ENCODE measurements at places on chromosomes 5 and 9.

DNA sequence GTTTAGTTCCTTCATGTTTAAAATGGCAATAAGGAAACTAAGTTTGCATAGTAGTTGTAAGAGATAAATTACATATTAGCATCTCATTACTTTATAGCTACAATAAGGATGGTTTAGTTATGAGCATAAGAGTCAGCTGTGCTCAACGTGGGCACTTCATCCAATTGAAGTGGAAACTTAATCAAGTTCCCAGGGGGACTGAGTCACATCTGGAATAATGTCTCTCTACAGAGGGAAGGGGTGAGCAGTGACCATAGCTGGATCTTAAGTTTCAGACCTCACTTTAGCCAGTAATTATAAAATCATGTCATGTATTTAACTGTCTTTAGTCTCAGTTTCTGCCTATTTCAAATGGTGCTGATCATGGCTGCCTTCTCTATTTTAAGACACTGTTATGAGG, 36.8 kb upstream of the FAM240B start:
- no peak for DNase-seq

GRCh38 chr5:32319392-32319791, 6.7 kb upstream of the MTMR12 start:
- DNase-seq, result no peak

- DNase-seq, result no peak
Measured at GRCh38 chr5:32767948-32768467, 56.9 kb downstream of the NPR3 start.

- DNase-seq, result no peak
Measured at GRCh38 chr9:13023498-13023897, 248.7 kb downstream of the LURAP1L start.

DNA sequence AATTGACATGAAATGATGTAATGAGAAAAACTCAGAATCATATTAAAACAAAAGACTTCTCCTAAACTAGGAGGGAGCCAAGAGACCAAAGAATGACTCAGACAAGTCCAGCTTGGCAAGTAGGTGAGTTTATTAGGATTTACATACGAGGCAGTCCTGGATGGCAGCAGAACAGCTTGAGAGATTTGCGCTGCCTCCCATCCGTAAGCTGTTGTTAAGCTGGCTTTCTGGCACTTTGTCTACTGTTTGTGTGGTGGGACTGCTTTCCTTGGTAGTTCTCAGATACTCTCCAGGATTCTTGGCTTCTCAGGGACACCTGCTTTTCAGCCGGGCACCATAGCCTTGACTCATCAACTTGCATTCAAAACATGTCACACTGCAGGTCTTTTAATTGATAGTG, 57.6 kb downstream of the COX7C start:
- DNase-seq, result no peak

DNA sequence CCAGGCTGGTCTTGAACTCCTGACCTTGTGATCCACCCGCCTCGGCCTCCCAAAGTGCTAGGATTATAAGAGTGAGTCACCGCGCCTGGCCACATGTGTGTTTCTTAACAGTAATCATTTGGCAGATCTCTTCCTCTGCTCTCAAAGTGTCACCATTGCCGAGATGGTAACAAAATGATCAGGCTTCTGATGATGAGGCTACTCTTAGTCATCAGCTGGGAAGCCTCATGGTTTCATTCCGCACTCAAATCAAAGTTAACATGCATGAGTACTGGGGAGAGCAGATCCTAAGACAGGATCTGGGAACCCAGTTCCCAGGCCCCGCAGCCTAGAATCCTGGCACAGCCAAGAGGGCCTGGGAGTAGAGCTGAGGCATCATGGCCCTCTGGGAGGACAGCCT, 27.4 kb downstream of the BARHL1 start:
- no peak for DNase-seq

DNA sequence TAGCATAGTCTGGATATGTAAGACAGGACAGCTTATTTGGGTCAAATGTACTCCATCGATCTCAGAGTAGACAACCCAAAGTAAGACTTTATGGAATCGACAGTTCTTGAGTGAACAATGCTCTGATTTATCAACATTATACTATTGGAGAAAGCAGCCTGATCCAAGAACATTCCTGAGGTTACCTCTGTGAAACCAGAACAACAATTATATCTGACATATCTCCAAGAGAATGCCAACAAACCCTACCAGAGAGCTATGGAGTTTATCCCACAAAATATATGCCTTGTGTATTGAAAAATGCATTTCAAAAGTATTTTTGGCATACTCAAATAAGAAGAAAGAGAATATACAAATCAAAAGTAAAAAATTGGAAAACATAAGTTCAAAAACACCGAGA, 1985.9 kb downstream of the EFNA5 start:
- DNase-seq, result no peak

DNA sequence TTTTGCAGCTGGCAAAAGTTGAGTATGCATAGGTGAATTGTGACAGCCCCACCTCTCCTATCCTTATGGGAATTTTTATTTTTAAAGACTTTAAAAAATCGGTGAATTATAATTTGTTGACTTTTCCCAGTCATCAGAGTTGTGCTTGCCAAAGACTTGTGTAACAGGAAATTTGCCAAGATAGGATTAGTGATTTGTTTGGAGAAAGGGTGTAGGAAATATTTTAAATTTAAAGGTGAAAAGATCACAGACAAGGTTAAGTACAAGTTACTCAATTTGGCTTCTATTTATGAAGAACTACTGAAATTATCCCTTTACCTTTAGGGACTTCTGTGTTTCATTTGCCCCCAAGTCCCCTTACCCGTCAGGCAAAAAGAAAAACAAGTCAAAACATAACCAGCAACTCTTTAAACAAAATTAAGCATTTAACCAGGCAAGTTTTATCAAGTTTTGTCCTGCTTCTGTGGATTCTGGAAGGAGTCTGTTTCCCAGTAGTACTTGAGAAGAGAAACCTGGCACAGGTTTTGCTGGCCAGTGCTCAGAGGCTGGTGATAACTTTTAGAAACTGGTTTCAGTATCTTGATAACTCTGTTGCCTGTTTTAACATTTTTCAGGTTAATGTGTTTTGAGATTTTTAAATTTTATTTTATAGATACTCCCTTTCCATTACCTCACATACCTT, 285.4 kb downstream of the MAST4 start:
- DNase-seq, result no peak

- no peak for DNase-seq
Measured at GRCh38 chr9:21624675-21625644, 142.8 kb upstream of the IFNE start.

DNA sequence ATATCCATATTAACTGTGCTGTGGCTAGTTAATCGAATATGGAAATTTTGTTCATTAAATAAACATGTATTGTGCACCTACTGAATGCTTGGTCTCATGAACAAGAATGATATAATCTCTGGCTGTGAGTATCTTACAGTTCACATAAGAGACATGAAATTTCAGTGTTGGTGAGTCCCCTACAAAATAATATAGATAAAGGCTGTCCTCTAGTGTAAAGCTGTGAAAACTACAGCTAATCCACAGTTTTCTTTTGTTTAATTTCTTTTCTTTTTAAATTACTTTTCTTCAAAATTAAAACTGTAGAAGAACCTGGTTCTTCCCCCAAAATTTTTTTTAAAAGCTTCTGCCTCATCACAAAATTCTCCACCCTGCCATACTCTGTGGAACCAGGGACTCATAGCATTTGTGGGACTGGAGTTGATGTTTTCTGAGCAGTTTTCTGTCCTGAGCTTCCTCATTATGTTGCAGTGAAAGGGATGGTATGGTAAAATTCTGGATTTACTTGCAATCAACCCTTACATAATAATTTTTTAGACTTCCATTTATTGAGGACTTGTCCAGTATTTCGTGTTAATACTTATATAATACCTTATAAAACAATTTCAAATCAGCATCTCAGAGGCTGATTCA, 135.0 kb downstream of the STK32A start:
- no peak for DNase-seq

- DNase-seq, result no peak
Measured at GRCh38 chr9:71352837-71353236, 231.4 kb upstream of the TRPM3 start.

DNA sequence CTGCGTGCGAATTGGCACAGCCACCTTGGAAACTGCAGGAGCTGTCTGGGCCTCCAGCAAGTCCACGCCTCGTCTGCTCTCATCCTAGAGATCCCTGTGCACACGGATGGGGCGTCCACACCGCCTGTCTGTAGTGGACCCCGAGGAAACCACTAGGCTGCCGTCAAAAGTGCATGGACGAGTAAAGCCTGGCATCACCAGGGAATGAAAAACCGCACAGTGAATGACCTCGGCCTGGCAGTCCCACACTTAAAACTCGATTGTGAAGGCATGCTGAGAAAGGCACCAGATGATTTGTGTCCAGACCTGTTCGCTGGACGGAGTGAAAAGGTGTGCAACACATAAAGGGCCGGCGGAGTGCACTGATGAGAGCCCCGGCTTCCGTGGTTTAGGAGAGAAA, 50.8 kb downstream of the MRPL36 start:
- no peak for DNase-seq

DNA sequence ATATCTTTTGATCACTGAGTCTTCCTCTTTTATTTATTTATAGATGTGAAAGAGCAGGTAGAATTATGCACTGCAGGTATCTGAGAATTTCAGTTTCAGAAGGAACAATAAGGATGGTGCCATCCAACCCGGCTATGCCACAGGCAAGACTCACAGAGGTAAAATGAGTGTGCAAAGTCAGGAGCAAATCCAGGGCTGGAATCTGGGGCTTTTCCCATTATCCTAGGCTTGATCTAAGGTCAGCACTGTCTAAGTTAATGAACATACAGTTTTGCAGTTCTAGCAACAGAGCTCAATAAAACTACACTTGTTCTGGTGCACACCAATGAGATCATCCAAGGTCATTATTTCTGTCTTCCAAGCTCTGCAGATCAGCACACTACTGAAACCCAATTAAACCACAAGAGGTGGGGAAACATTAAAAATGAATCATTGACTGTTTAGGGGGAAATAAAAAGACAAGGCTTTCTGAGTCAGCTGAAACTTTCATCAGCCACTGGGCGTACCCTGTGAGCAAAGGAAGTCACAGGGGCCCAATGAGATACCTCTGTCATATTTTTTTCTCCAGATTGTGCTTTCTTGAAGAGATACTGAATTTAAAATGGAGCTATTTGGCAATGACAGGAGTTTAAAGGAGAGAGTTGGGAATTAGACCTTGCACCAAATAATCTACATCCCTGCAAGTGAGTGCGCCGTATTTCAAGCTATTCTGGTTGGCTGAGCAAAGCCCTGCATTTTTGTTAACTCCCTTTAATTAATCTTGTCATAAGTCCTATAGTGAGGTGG, 662.2 kb upstream of the ZNF608 start:
- DNase-seq, result no peak

DNA sequence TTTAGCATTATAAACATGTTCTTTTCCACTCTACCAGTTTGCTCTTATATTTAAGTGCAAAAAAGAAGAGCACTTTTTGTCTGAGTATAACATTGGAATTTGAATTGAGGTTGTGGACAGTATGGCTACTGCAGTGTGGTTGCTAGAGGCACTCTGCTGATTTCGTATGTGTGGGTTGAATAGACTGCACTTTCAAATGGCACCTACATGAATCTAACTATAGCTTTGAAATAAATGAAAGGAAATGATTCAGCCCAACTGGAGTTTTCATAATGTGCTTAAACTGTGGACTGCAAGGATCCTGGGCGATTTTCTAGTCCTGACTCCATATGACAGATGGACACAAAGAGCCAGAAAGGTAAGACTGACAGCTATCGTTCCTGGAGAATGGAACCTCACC, 657.6 kb upstream of the RIOK2 start:
- DNase-seq, result no peak

DNA sequence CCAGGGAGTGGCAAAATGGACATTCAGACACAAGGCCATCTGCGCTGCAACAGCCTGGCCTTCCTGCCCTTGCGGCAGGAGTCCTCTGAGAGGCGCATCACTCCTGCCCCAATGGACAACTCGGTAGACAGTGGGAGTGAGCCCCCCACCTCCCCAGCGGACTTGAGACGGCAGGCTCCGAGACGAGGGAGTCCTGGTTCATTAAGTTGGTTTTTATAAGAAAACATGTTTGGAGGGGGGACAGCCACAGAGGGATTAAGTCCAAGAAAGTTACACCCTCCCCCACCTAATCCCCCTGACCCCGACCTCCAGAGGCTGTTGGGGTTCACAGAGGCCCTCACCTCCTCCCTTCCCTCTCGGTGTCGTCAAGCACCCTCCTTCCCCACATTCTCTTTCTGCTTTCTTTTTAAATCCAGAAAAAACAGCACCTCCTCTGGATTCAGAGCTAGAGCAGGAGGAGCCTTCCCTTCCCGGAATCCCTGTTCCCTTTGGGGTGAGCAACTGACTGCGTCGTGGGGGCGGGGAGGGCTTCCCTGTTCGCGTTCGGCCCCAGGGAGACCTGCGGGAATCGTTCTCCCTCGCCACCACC, 1.8 kb upstream of the EGR1 start:
- DNase-seq, result peak; percentile 44

DNA sequence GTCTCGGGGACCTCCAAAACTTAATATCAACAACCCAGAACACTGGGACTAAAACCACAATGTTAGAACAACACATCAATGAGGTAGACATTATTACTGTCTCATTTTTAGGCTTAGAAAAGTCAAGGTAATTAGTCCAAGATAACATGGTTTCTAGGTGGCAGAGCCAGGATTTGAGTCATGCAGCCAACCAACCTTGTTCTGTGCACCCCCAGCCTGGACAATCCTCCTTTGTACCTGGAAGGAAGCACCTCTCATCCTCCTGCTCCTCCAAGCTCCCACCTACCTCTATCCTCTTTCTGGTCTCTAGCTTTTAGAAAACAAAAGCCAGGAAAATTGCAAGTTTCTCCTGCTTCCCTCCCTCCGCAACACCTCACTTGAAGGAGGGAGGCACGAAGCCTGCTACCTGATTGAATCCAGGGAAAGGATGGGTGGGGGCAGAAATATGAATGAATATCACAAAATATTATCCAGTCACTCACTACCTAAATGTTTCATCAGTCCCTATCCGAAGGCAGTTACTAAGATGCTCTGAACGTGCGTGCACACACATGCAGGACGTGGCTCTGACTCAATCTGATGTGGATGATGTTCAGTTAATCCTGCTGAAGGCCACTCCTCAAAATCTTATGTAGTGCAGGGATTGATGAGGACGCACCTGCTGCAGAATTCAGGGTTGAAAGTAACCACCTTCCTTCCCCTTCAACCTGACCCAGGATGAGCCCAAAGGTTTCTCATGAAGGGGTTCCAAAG, 26.3 kb upstream of the TTC1 start:
- no peak for DNase-seq
